NCI-H2081 (cell line): ENCODE measurements at places on chromosomes 11 and 22.

- no peak for DNase-seq
Measured at GRCh38 chr11:35265755-35266454, 126.9 kb downstream of the CD44 start.

GRCh38 chr22:28801845-28802594 is 1.7 kb upstream of the XBP1 start:
- no peak for DNase-seq

DNA sequence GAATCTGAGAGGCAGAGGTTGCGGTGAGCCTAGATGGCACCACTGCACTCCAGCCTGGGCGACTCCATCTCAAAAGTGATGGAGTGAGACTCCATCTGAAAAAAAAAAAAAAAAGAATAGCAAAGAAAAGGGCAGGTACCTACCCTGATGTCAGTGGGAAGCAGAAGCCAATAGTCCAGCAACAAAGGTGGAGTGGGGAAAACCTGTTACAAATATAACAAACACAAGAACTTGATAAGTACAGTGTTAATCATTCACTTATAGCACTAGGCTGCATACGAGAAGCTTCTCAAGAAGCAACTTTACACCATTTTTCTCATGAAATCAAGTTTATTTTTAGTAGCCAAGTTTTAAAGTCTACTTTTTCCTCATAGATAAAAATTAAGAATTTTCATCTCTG is 62.5 kb upstream of the YWHAH start:
- no peak for DNase-seq

DNA sequence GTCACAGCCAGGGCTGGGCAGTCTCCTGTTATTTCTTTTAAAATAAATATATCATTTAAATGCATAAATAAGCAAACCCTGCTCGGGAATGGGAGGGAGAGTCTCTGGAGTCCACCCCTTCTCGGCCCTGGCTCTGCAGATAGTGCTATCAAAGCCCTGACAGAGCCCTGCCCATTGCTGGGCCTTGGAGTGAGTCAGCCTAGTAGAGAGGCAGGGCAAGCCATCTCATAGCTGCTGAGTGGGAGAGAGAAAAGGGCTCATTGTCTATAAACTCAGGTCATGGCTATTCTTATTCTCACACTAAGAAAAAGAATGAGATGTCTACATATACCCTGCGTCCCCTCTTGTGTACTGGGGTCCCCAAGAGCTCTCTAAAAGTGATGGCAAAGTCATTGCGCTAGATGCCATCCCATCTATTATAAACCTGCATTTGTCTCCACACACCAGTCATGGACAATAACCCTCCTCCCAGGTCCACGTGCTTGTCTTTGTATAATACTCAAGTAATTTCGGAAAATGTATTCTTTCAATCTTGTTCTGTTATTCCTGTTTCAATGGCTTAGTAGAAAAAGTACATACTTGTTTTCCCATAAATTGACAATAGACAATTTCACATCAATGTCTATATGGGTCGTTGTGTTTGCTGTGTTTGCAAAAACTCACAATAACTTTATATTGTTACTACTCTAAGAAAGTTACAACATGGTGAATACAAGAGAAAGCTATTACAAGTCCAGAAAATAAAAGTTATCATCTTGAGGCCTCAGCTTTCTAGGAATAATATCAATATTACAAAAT is 13.4 kb downstream of the OR51B4 start:
- no peak for DNase-seq

GRCh38 chr11:36098853-36099375 is 155.1 kb downstream of the LDLRAD3 start:
- no peak for DNase-seq

- no peak for DNase-seq
Measured at GRCh38 chr22:44793106-44793505, 40.7 kb downstream of the ARHGAP8 start.

DNA sequence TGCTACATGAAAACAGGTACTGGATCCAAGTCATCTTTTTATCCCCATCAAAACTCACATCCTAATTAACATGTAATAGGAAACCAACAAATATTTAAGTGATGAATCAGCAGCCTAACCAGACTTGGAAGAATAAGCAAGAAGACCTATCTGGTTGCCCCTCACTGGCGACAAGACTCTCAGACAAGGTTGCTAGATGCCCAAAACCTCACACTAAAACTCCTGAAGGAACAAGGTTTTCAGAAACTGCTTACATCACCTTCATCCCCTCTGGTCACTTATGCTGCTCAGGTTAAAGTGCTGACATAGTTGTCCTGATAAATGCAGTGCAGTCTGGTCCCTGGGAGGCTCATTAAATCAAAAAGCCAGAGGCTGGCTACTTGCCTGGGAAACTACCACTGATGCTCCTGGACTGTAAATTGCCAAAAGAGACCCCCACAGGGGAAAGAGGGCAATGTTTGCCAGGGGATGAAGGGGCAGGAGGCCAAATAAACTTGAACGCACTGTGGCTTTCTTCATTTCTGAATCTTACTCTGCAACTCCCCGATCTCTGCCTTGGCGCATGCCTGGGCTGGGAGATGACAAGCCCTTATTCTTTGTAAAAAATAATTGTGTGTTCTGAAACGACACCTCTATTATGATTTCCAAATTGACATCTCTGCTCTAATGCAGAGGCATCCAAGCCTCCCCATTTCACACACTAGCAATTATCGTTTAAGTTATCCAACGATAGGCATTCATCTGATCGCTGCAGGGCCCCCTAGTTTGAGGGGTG is 72.7 kb downstream of the AMBRA1 start:
- no peak for DNase-seq

DNA sequence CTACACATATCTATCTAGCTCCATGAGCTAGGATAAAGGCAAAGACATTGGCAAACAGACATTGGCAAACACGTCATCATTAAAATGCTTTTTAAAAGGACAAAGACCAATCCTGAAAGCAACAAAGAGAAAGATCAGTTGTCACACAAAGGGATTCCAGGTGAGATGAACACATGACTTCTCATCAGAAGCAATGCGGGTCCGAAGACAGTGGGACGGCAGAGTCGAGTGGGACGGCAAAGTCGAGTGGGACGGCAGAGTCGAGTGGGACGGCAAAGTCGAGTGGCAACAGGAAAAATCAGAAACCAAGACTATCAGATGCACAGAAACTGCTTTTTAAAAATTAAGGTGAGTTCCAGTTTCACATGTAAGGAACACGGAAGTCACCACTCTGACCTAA is 609.5 kb downstream of the BRD1 start:
- no peak for DNase-seq
